CD4-positive, alpha-beta T cell treated with Interleukin-4 for 4 hours (primary cell): ENCODE measurements at places on chromosomes 13 and 19.

DNA sequence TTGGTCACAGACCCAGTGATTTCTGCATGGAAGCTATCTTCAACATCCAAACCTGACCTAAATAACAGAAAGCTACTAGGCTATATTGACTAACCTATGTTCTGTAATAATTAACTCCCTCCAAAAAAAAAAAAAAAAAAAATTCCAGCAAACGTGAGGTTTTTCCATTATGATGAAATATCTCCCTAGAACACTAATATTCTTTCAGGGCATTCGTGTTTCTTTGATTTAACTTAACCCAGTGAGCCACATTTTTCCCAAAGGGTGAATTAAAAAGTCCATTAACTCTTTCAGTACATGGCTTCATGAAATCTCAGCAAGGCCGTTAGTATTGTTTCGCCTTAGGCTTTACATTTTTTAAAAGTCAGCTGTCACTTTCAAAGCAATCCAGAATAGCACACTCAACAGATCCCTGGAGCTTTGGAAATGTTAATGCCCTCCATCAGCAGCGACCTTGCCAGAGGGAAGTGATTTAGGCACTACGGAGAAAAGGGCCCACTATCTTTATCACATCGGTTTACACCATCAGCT lies 175.8 kb downstream of the DCT start:
- DNase-seq, result no peak

GRCh38 chr19:47493378-47494210 lies 9.6 kb upstream of the KPTN start:
- DNase-seq, result no peak

DNA sequence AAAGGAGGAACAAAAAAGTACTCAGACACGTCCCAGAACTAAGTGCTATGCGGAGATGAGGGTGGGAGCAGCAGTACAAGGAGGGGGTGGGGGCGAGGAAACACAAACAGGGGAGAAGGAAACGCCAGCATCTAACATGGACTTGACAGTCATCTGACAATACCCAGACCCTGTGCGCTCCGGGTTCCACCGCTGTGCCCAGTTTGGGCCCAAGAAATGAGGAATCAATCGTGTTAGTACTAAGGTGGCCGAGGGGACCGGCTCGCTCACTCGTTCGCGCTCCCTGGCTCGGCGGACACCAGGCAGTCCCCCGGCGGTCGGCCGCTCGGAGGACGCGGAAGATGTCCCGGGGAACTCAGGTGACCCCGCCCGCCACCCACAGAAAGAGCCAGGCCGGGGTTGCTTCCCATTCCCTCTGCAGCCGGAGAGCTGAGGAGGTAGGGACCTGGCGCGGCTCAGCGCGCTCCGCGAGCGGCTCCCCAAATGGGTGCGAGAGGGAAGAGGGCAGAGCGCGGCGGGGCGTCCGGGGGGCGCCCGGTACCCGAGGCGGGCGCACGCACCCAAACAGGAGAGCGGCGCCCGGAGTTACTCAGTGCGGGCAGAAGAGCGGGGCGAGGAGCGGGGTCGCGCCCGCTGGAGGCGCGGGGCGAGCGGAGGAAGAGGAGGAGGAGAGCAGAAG lies 616 bp downstream of the TSHZ3 start:
- DNase-seq, result no peak

- peak; percentile 11 for DNase-seq
Observed at GRCh38 chr13:109162248-109163036, 533.0 kb downstream of the MYO16 start.

- DNase-seq, result no peak
Observed at GRCh38 chr13:45865414-45865813, 13.9 kb upstream of the SIAH3 start.

DNA sequence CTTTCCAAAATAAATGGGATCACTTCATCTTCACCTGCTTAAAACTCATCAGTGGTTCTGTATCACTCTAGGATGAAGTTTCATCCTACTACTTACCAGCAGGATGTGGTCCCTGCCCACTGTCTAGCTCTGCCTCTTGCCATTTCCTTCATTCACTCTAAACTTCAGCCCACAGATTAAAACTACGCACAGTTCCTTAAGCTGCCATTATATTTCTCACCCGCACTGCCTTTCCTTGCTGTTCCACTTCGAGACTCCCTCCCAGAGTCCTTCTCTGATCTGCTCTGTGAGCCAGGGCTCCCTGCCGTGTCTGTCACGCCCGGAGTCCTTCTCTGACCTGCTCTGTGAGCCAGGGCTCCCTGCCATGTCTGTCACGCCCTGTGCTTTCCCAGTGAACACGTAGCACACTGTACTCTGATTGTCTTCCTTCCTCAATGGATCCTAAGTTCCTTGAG lies 52.0 kb upstream of the NPAS1 start:
- DNase-seq, result peak; percentile 49

DNA sequence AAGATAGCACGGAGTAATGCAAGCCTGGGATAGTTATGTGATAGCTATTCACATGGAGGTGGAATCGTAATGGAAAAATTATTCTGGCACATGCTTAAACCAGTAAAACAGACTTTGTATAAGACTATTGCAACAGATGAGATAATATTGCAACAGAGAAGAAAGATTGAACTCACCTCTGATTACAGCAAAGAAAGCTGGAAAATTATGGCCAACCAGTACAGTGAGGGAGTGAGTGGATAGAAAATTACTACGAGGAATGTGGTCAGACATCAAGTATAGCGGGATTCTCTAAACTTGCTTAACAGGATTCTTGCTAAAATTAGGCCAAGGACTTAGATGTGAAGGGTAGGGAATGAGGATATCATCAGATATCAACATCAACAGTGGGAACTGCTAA lies 397.6 kb upstream of the KLHL1 start:
- DNase-seq, result no peak

DNA sequence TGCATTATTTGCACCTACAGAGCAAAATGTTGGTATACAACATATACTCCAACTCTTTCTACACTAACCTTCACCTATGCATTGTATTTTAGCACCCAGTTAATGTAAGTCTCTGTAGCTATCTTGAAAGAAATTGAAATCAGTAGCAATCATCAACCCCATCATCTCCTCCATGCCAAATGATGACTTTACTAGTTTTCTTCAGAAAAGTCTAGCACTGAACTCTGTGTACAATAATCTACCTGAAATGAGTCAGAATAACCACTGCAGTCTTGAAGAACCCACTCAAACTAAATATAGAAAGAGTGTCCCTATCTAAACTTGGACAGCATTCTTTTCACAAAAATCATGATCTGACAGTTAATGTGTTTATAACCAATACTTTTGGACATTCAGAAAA lies 9.8 kb downstream of the IRS2 start:
- DNase-seq, result no peak

GRCh38 chr19:54506079-54506478 lies 3.4 kb downstream of the LAIR2 start:
- DNase-seq, result no peak

DNA sequence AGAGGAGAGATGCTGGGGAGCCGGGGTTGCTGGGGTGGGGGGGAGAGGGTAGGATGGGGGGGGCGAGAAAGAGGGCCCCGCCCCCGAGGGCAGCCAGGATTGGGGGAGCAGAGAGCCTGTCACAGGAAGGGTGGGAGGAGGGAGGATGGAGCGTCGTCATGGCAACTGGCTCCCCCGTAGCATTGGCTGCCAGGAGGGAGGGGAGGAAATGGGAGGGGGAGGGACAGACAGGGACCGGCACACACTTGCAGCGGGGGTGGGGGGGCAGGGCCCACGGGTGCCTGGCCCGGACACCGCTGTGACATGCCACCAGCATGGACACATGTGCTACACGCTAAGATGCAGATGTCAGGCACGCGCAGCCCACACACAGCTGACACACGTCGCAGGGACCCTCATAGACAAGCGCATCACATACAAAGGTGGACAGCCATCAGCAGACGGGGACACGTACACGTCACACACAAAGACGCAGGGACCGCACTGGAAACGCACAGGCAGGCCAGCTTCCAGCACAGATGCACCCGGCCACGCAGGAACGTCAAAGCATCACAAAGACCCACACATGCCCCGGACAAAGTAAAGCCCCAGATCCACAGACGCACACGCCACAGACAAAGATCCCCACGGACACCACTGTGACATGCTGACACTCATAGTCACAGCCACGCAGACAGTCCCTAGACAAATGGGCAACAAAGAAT lies at the start of gene LMTK3:
Gene LMTK3, minus strand, starts transcription at position 36 of the 704 bp plus-strand sequence. CDS start 259 bp downstream, outside the sequence.
- DNase-seq, result peak; percentile 90

GRCh38 chr13:79283742-79284141 lies 122.3 kb downstream of the RBM26 start:
- DNase-seq, result no peak

GRCh38 chr19:2363419-2363818 lies 3.4 kb downstream of the TMPRSS9 start:
- DNase-seq, result no peak

DNA sequence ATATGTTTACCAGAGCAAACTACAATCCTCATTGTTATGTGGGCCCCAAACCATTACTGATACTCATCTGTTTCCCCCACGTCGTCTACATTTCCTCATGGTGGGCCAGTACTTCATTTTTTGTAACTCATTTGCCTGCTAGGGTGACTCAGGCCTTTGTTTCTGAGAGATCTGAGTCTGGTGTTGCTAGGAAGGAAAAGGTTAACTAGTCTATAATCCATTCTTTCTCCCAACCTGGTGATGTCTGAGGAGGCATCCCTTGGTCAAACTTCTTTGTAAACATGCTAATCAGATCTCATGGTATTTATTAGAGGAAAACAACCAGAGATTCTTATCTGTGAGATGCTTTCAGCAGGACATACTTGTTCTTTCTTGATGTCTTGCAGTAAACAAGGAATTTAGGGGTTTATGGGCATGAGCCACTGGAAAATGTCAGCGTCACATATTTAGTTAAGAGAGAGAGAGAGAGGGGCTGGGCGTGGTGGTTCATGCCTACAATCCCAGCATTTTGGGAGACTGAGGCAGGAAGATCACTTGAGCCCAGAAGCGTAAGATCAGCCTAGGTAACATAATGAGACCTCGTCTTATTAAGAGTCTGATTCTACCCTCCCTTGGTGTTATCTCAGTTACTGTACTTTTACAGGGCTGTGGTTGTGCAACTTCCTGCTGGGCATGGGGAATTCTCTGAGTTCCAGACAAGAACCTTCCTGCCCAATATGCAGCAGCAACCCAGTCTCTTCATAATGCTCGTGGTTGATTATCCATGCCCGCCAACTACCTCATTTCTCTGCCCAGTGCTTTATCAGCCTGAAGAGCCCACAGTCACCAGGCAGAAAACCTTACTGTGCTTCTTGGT lies 9.7 kb upstream of the DPRX start:
- no peak for DNase-seq

- DNase-seq, result no peak
Observed at GRCh38 chr13:34044041-34044440, 226.1 kb downstream of the RFC3 start.

DNA sequence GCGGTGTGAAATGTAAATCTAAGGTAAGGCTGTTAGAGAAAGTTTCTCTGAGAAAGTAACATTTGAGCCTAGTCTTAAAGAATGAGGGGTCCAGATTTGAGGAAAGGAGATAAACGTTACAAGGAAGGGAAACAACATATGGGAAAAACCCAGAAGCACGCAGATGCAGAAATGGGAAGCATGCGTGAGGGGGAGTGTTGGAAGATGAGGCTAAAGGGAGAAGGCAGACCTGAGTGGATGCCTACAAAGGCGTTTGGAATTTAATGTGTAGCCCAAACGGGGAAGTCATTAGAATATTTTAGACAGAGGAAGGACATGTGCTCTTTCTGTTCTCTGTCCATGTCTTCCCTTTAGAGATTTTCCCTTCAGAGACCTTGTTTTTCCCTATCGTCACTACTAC lies 61.0 kb downstream of the TPT1 start:
- no peak for DNase-seq

- no peak for DNase-seq
Observed at GRCh38 chr13:29434217-29434945, 161.1 kb downstream of the SLC7A1 start.

- no peak for DNase-seq
Observed at GRCh38 chr13:36813225-36813624, 5.8 kb upstream of the RFXAP start.

GRCh38 chr13:41827507-41828213 lies 133.2 kb downstream of the VWA8 start:
- no peak for DNase-seq

DNA sequence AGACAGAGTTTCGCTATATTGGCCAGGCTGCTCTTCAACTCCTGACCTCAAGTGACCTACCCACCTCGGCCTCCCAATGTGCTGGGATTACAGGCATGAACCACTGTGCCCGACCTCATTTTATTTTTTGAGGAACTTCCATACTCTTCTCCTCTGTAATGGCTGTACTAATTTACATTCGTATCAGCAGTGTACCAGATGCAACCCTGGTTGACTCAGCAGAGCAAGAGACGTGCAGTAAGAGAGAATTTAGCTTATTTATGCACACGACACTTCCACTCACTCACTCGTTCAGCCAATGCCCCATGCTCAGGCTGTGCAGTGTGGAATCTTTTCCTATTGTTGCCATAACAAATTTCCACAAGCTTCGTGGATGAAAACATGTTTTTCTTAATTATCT lies 6.9 kb downstream of the KIR3DL3 start:
- DNase-seq, result no peak

- no peak for DNase-seq
Observed at GRCh38 chr19:8530061-8530679, 16.2 kb upstream of the ZNF414 start.

GRCh38 chr19:38850436-38850975 lies 720 bp upstream of the HNRNPL start:
- no peak for DNase-seq
